Brain microvascular endothelial cell (primary cell): ENCODE measurements at places on chromosomes 1 and 21.

DNA sequence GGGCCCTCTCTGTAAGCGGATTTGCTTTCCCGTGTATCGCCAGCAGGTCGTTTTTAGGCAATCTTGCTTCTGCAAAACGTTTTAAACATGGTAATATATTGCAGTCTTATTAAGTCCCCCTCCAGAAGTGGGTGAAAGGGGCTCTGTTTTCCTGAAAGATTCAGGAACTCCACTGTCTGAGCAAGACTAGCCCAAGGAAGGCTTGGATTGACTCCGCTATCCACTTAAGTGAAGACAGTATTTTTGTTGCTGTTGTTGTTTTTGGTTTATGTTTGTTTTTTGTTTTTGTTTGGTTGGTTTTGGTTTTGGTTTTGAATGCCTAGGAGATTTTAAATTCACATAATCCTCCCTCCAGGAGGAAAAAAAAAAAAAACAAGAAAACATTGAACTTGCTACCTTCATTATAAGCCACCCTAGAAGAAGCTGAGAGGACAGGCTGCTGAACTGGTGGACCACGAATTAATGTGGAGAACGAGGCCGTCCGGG, 29.1 kb upstream of the NFIA start:
- DNase-seq = no peak

GRCh38 chr1:62280150-62280549, 39.1 kb downstream of the KANK4 start:
- no peak for DNase-seq

DNA sequence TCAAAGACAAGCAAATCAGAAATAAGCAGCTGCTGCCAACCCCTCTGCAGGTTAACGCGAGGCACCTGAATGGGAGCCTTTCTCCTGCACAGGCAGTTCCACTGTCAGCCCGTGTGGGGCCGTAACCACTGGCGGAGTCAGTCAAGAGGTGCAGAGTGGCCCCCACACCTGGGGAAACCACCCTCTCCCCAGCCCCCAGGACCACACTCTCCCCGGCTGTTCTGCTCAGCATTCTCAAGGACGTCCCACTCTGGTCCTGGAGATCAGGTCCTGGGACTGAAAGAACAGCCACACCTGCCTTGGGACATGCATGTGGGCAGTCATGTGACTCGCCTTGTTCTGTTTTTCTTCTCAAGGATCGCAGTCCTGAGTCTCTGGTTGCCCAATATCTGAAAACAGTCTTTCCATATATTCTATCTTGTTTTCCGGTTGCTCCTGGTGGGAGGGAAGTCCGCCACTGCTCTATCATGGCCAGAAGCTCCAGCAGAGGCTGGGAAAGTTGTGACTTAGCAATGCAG, 252.5 kb downstream of the PTPRU start:
- no peak for DNase-seq

DNA sequence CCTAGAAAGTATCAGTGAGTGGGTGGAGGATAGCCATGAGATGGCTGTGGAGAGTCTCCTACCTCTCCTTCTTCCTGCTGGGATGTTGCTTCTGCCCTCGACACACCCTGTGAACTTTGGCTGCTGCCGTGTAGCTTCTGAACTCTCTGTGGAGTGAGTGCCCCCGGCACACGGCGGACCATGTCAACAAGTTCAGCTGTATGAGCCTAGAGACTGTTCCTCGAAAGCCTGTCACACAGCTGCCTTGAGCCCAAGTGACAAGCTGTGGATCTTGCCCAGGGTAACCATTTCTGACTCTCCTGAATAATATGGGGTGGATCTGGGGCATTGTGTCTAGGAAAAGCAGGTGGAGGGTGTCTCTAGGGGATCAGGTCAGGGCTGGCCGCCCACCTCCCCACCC, 143.2 kb downstream of the NOS1AP start:
- no peak for DNase-seq

DNA sequence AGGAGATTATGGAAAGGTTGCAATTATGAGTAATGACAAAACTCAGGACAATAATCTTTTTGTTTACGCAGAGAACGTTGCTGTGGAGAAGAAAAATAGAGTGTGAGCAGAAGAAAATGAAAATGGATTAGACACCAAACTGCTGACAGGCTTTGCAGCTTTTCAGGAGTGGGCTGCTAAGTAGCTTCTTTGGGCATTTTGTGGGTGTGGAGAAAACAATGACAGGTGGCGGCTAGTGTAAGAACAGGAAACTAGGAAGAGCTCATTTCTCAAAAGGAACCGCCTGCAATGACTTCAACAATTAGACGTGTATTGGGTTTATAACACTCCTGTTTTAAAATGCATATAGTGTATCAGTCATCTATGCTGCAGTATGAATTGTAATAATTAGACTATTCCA, 18.3 kb upstream of the PALMD start:
- no peak for DNase-seq
